ENCODE measurements at places on chromosomes 13 and 19. TPM values are rescaled to one million over a fixed set of nuclear protein-coding genes. Genes with fewer than 3 reads are reported as not detected.

The WDR87 gene
- total RNA-seq: not detected

The DNAJC15 gene
- 0.02 TPM for total RNA-seq

The CEACAM7 gene
- total RNA-seq: not detected

The CYP2A6 gene
- total RNA-seq: not detected

The CCDC106 gene
- total RNA-seq: 17.3 TPM

The ZNF223 gene
- 2.8 TPM for total RNA-seq
